ENCODE measurements at places on chromosomes 13 and 19.

DNA sequence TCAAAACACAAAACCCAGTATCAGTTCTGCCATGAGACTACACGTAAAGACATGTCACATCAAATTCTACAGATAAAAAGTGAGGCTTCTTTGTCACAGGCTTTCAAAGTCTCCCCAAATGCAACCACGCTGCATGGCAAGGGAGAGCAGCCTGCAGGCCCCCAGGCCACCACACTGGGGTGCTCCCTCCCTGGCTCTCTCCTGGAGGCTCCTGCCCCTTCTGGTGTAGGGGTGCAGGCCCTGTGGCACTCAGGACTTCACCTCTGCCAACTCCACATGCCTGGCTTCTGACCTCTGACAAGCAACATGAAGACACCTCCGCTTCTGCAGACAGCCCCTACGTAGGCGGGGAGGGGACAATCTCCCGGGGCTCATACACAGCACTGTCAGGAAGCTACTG lies 14.3 kb downstream of the AKAP8 start:
- DNase-seq, result no peak

DNA sequence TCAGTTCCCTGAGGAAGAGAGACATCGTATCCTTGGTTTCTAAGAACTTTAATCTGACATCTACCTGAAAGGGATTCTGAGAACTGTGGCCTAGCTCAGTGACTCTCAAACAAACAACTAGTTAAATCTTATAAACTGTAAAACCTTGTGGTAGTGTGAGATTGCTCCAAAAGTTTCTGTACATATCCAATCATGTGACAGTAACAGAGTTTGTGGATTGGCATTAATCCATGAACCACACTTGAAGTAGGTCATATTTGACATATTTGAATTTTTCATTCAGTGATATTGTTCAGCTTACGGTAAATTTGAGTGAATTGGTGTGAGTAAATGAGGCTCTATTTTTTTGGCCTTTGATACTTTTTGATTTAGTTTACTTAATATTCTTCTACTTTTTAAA lies 15.0 kb downstream of the TDRD3 start:
- no peak for DNase-seq

- DNase-seq, result no peak
Measured at GRCh38 chr13:106602178-106602577, 34.2 kb upstream of the ARGLU1 start.

GRCh38 chr13:79386125-79386826 lies 19.8 kb downstream of the RBM26 start:
- DNase-seq, result no peak

DNA sequence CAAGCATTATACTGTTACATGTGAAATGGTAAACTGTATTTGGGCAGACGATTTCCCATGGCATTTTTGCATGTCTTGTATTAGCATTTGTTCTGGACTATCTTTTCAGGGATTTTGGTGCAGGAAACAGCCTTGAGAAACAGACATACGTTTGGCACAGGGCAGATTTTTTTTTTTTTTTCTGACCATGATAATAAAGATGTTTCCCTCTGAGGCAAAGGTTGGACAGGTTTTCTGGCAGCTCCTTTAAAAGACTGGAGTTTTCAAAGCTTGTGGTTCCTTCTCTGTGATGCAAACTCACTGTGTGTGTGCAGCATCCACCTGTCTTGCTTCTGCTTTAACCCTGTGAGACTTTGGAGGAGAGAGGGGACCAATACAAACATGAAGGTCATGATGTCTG lies 63.0 kb downstream of the NBEA start:
- DNase-seq, result no peak

GRCh38 chr13:46596466-46596865 lies 43.5 kb downstream of the LRCH1 start:
- no peak for DNase-seq

DNA sequence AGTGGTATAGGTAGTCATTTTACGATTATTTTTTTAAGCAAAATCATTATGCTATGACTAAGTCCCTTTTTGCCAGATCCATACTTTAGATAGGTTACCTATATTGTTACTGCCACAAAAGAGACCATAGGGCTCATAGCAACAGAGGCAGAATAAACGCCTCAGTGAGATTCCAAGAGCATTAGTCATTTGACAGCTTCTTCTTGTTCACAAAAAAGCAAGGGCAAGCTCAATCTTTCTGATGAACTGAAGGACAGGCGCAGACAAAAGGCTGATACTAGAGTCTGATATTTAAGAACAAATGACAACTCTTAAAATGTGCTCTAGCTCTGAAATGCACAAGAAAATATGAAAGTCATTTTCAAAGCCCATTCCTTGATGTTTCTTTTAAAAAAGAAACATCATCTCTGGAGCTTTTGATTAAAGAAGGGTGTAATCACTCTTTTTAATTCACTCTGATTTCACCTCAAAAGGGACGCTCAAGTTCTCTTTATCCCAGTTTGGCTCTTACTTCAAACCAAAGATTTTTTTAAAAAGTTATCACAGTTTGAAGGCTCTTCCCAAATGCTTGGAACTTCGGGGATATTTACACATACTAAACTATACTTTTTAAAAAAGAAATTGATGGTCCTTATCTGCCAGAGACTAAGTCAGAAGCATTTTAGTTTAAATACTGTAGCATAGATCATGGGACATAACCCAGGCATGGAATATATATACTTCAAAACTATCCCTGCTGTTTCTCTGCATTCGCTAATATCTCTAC lies 187.2 kb downstream of the EFNB2 start:
- DNase-seq, result no peak

DNA sequence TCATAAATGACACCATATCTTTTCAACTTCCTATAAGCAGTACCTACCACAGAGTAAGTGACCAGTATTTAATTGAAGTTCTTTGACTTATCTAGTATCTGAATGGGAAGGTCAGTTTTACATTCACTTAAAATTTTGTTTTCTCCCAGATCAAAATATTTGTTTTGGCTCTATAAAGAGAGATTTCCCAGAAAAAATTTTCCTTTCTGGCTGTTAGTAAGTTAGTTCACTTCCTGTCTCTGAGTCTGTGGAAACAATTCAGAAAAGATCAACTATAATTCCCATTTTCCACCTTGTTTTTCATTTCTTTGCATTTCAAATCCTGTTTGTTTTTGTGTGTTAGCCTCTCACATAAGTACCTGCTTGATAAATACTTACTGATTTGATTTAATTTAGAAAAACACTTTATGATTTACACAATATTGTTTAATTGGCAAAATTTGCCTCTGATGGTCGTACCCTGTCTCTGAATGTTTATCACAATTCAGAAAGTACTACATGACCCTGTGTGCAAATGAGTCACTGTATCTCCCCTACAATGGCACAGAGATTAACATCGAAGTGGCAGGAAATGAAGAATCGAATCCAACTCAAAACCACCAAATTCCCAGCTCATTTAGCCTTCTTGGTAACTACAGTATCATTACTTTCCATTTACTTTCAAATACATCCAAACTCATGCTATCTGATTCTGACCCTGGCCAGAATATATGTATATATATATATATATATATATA lies 15.4 kb upstream of the MED4 start:
- no peak for DNase-seq

DNA sequence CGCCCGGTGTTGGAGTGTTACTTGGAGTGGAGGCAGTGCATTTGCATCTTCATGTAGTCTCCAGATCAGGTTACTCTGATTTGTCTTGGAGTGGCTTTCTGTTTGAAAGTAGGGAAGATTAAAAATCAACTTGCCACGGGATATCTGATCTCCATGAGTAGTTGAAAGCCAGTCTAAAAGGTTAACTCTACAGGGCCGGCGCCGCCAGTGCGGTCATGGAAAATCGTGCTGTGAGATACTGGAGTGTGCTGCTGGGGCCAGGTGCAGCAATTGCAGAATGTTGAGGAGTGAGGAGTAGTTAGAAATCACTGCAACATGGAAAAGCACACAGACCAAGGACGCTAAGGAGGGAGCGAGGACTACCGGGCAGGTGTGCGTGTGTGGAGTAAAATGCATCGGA lies 175.0 kb downstream of the STK24 start:
- DNase-seq, result no peak

DNA sequence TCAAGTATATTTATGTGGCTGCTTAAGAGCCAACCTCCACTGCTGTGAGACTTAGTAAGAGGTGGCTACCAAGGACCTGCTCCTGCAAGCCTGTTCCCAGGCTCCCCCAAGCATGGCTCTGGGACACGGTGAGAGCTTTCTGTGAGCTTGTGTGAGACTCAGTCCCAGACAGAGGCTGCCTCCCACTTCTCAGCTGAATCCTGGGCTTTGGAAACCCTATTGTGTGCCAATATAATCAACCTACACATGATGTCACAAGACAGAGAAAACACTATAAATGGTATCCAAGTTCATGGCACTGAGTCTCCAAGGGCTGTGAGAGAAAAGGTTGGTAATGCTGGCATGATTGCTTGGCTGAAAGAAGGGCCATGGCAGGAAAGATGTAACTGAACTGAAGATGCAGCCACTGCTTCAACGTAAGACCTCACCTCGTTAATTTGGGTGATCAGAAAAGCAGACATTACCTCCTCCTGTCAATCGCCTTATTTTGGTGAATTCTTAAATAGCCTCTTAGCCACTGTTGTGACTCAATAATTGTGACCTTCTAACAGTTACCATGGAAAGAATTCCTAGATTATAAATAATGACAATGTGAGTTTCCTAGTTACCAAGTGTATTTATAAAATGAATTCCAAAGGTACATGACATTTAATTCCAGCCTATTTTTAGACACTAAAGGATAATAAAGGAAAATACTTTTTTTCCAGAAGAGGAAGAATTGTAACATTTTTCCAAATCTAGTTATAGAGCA lies 332.0 kb downstream of the IRS2 start:
- no peak for DNase-seq

- DNase-seq, result no peak
Measured at GRCh38 chr13:109162248-109163036, 533.0 kb downstream of the MYO16 start.

GRCh38 chr13:78020861-78021260 lies 102.2 kb upstream of the EDNRB start:
- DNase-seq, result no peak

DNA sequence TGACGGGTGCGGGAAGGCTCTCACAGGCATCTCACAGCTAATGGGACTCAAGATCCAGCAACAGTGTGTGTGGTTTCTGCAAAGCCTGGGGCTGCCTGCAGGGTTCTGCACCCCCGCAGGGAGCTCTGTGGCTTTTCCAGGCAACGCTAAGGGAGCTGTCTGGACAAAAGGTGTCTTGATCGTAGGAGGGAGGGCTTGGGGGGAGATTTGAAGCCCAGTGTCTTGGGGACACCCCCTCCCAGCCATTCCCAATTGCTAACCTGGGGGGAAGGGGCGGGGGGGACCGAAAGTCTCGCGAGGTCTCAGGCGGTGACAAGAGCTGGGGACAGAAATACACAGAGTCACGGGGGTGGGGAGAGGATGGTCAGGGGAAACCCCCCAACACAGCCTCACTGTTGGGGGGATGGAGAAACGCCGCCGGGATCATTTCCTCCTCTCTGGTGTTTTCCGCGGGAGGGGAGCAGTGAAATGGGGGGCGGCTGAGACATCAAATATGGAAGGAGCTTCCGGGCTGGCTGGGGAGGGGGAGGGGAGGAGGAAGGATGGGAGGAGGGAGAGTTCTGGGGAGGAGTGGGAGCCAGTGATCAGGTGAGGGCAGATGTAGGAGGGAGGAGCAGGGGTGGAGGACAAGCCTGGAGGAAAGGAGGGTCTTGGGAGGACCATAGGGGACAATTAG lies 13.3 kb downstream of the KCNC3 start:
- DNase-seq, result no peak

GRCh38 chr13:113553511-113554332 lies 30.8 kb upstream of the TFDP1 start:
- DNase-seq, result no peak

DNA sequence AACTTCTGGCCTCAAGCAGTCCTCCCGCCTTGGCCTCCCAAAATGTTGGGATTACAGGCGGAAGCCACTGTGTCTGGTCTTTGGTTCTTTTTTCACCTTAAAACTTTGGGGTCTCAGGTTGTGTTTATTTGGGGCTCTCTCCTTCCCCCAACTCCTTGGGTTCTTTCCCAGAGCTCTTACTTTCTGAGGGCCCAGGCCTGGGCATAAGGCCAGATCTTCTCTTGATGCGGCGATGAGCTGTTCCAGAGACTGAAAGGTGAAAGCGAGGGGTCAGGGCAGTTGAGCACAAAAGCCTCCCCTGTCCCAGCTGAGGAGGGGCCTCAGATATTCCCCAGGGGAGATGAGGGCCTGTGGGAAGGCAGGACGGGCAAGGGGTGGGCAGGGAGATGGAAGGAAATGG lies 7.1 kb downstream of the POLR1G start:
- DNase-seq, result no peak

GRCh38 chr13:27374650-27375049 lies 49.8 kb upstream of the GTF3A start:
- no peak for DNase-seq

GRCh38 chr13:111275995-111276618 lies 44.3 kb upstream of the TEX29 start:
- DNase-seq, result no peak

- no peak for DNase-seq
Measured at GRCh38 chr19:12932392-12933286, 872 bp downstream of the FARSA start.

- no peak for DNase-seq
Measured at GRCh38 chr19:47363758-47364531, 14.8 kb downstream of the DHX34 start.

- DNase-seq, result no peak
Measured at GRCh38 chr19:7691497-7691896, 10.4 kb downstream of the FCER2 start.

DNA sequence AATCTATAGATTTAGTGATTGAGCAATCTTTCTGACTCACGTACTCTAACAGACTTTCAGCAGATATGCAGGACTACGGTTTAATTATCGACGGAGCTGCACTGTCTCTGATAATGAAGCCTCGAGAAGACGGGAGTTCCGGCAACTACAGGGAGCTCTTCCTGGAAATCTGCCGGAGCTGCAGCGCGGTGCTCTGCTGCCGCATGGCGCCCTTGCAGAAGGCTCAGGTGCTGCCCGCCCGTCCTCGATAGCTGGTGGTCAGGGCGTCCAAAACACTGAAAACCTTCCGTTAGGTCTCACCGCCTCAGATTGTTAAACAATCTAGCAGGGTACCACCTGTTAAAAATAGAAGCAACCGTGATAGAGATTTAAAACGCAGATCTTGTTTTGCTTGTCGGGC lies 113.2 kb upstream of the MCF2L start:
- DNase-seq, result no peak

- DNase-seq, result no peak
Measured at GRCh38 chr13:42876270-42876714, 94.9 kb downstream of the FAM216B start.

- DNase-seq, result no peak
Measured at GRCh38 chr13:80753866-80754265, 412.9 kb upstream of the SPRY2 start.

GRCh38 chr19:17951157-17951989 lies 15.5 kb upstream of the KCNN1 start:
- DNase-seq, result no peak

GRCh38 chr13:40130871-40131636 lies 475.6 kb downstream of the COG6 start:
- DNase-seq, result no peak

DNA sequence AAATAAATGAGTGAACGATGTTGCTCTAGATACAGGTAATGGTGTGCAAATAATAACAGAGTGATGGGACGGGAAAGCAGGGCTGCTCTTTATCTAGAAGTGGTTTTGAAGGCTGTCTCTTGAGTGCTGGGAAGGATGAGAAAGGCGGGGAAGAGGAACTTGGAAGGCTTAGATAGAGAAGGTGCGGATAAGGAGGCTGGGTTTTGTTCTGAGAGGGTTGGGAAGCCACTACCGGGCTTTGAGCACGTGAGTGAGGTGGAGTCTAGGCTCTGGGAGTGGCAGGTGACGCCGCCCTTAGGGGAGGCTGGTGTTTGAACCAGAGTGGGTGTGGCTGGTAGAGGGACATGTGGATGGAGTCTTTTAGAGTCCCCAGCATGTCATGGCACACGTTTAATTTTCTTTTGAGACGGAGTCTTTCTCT lies 811 bp downstream of the ARMC6 start:
- DNase-seq, result peak; percentile 35

Measured in stimulated activated CD8-positive, alpha-beta memory T cell treated with anti-CD3 and anti-CD28 coated beads, Interleukin-15, amount 100 ng/mL, for 24 hours (primary cell).